Stimulated activated CD4-positive, alpha-beta T cell treated with anti-CD3 and anti-CD28 coated beads, TNF-alpha, amount 100 ng/mL, for 48 hours (primary cell): ENCODE measurements at places on chromosomes 1 and 21.

DNA sequence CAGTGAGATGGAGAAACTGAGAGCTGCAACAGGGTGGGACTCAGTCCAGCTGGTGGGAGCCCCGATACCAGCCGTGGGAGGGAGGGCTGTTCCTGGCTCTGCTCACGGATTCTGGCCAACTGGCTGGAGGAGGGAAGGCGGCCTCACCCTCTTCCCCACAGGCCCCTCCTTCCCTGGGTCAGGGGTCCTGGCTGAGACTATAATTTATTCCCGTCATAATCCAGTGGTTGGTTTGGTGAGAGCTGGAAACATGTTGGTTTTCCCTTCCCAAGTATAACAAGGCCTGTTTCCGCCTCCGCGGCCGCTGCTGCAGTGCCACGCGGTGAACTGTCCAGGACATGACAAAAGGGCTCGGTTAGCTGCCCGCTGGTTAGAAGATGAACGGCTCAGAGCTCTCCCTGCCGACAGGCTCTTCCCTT, 10.0 kb downstream of the PTPRF start:
- no peak for DNase-seq

- DNase-seq = no peak
These were observed 36.0 kb downstream of the ALG6 start for GRCh38 chr1:63403386-63403785.

DNA sequence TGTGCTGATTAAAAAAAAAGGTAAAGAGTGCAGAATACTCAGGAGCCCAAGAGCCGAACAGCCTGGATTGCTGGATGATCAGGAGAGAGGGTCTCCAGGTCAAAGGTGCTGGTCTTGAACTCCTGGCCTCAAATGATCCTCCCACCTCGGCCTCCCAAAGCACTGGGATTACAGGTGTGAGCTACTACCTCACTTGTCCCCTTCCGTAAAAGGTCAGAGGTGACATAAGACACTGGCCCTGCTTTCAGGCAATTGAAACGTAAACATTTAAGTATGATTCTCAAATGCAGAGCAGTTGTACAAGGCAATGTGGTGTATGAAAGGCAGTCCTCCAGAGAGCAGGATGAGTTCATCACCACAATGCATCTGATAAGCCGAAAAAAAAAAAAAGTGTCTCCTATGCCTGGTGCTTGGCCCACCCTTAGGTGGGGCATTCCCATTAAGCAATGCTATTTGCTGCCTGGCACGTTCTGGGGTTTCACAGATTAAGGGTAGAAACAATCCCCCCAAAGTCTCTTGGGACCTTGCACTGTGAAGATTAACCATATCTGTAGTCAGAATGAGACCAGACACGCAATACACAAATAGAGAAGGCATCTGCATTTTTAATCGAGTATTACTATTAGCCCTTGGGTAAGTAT, 47.7 kb downstream of the PARP1 start:
- DNase-seq = no peak

- no peak for DNase-seq
These were observed 60.9 kb downstream of the TBX19 start for GRCh38 chr1:168341483-168341975.

- DNase-seq = no peak
These were observed 164.8 kb upstream of the COL6A1 start for GRCh38 chr21:45816794-45817193.

DNA sequence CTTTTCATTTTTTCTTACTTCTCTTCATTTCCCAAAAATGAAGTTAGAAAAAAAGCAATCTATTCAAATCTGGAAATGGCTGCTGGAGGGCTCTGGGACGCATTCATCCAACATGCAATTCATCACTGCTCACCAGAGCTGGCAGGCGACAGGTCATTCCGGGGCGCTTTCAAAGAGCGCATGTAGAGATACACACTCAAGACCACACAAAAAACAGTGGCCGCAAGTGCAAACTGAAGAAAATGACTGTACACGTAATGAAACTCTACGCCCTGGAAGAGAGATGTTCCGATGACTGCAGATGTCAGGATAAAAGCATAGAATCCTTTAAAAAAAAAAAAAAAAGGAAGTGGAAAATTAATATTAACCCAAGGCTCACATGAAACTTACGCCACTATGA, 15.5 kb downstream of the LBR start:
- DNase-seq = no peak

DNA sequence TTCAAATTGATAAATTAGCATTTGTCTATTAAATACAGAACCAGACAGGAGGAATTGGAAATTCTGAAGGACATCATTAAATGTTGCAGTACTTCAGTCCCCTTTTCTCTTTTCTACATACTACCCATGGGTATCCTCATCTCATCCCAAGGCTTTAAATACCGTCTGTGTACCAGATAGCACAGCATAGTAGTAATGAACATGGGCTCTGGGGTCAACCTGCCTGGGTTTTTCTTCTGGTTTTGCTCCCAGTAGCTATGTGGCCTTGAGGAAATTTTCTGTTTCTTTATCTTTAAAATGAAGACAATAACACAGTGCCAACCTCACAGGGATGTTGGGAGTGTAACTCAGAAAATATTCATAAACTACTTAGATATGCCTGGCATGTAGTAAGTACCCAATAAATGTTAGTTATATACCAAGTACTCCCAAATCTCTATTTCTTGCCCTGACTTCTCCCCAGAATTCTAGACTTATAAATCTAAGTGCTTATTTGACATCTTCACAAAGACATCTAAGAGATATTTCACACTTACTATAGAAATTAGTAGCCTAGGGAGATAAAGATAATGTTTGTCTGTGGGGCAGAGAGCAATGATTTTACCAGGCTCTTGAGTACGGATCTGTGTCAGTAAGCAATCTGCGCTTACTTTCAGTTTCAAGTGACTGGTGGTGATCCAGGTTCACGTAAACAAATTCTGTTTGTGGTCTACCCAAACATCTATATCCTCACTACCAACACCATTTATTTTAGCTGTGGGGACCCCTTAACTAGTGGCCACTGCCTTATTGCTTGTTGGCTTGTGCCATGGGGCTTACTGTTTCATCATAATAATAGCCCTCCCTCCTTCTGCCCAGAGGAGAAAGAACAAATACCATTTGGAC, 37.3 kb downstream of the VANGL2 start:
- DNase-seq = no peak

GRCh38 chr1:983798-984475, 2.0 kb upstream of the PERM1 start:
- DNase-seq = peak; percentile 51

GRCh38 chr1:183310753-183311479, 107.3 kb downstream of the NMNAT2 start:
- no peak for DNase-seq

DNA sequence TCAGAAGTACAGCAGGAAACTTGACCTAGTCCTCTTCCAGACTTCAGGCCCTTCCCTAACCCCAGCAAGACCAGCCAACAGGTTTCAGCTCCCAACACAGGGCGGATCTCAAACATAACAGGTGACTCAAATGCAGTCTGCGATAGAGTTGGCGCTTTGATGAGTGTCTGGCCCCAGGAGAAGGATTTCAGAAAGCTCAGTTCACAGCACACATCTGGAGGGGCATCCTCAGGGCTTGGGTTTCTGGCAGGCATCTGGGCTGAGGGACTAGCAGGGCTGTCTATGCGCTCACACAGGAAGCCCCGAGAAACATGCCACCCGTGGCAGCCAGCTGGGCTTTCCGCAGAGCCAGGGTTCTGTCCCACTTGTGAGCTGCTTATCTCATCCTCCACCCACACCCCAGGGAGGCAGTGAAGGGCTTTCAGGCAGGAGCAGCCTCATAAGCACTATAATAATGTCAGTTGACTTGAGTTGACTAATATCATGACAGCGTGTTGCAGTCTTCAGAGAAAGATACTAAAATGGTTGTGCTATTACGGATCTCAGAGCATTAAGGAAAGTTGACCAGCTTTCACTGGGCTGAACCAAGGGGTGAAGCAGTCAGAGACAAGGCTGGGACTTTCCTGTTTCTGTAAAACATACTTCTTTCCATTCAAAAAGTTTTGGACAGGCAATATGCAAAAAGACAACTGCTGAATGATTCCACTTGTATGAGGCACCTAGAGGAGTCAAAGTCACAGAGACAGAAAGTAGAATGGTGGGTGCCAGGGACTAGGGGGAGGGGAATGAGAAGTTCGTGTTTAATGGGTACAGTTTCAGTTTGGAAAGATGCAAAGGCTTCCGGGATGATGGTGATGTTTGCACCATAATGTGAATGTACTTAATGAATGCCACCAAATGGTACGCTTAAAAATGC, 233.0 kb upstream of the IRF2BP2 start:
- peak; percentile 69 for DNase-seq

DNA sequence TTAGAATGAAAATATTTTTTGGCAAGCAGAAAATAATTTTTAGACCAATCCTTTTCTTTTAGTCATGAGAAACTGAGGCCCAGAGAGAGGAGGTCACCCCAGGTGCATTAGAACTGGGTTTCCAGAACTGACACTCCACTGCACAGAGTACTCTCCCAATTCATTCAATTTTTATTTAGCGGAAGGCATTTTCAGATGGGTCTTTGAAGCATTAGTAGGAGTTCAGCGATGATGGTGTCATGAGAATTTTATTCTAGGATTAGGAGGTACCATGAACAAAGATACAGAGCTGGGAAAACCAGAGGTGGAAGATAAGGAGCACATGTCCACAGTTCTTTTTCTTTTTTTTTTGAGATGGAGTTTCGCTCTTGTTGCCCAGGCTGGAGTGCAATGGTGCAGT, 2.3 kb downstream of the PCSK9 start:
- DNase-seq = no peak

- DNase-seq = no peak
These were observed 79.9 kb downstream of the LACTBL1 start for GRCh38 chr1:22892789-22893188.

DNA sequence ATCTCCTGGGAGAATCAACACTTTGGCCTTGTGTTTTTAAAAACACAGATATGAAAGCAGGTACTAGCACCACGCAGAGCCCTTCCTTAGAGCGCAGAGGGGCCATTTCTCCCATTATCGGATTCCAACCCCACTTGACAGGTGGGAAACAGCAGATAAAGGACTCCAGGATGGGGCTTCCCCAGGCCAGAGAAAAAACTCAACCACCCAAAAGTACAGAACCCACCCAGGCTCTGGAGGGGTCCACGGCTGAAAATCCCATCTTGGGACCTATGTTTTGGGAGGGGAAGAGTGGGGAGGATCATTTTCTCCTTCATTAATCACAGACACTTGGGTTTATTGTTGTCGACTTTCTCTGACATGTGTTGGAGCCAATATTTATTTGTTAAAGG, 27.1 kb upstream of the COL18A1 start:
- DNase-seq = no peak

DNA sequence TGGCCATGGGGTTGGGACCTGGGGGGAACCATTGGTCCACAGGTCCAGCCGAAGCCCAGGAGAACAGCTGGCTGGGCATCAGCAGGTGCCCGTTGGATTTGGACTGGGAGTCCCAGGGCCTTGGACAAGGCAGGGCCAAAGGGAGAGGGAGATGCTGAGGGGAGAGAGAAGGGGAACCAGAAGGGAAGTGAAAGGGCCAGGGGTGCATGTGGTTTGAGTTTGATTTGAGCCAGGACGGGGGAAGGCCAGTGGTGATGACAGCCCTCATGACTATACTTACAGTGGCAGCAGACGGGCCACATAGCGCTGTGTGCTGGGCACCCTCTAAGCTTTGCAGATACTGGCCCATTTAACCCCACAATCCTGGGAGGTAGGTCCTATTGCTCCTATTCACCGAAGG, 18.8 kb downstream of the AGRN start:
- DNase-seq = no peak

DNA sequence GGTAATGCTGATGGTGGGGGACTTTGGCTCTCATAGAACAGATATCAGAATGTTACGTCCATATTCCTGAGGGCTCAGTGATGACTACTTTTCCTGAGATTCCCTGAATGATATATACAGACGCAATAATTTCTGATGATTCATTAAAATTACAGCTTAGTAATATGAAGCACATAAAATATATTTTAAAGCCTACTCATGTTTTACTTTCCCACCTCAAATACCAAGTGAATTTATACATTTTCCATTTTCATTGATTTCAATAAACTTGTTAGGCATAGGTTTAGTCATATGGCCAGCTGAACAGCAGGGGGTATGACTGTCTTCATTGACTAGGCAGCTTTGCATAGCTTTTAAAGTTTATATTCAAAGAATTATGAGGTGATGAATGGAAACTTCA, 26.2 kb upstream of the PDC start:
- no peak for DNase-seq

GRCh38 chr1:86271046-86271445, 114.5 kb upstream of the COL24A1 start:
- no peak for DNase-seq

- DNase-seq = no peak
These were observed 39.6 kb downstream of the DAB1 start for GRCh38 chr1:57384284-57384683.

GRCh38 chr1:233627823-233628222, 13.9 kb downstream of the KCNK1 start:
- no peak for DNase-seq

GRCh38 chr21:45613881-45614280, 29.6 kb upstream of the PCBP3 start:
- no peak for DNase-seq

DNA sequence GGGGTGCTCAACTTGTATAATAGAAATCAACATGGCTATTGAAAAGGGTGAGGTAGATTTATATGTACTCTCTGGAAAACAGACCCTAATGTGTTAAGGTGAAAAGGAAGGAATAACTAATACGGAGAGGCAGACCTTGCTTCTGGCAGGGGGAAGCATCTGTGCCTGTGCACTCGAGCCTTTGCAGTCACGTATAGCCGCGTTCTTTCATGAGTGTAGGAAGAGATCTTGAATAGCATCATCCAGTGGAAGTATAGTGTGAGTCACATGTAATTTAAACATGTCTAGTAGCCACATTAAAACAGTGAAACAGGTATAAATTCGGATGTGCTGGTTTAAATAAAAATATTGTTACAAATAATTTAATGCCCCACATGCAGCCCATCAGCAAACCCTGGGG, 3.0 kb downstream of the A3GALT2 start:
- no peak for DNase-seq

DNA sequence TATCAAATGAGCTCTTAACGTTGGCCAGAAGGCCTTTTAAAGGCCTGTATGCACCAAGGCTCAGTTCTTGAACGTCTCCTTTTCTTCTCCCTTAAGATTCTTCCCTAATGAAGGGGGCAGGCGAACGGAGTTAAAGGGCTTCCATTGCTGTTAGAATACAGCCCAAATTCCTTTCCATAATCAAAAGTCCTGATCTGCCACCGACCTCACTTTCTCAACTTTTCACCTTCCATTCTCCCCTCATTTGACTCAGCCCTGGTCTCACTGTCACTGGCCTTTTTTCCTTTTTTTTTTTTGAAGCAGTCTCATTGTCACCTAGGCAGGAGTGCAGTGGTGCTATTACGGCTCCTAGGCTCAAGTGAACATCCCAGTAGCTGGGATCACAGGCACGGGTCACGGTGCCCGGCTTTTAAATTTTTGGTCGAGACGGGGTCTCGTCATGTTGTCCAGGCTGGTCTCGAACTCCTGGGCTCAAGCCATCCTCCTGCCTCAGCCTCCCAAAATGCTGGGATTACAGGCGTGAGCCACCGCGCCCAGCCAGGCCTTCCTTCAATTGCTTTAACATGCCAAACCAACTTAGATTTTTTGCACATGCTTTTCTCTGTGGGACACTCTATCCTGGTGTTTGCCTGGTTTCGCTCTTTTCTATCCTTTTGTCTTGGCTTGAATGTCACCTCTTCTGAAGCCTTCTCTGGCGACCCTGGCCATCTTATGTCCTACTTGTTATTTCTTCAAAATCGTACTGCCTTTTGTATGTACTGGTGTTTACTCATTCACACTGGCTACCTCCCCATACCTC, 612 bp upstream of the CMPK1 start:
- no peak for DNase-seq

GRCh38 chr1:24929398-24930259, 447 bp downstream of the RUNX3 start:
- peak; percentile 38 for DNase-seq
